Fibroblast of lung (primary cell): ENCODE measurements at places on chromosomes 6 and 20. TPM values are rescaled to one million over a fixed set of nuclear protein-coding genes. Genes with fewer than 3 reads are reported as not detected.
A peak's percentile ranks its signal among the peaks of the same experiment; 100 is the strongest.

Gene TCF21
- total RNA-seq, result 8.2 and 11.1 TPM in 2 replicates

Gene APOBEC2
- not detected in 2 replicates for total RNA-seq

Gene MEI4
- total RNA-seq, result not detected in 2 replicates

GRCh38 chr6:21831521-21832291 lies 238.2 kb downstream of the SOX4 start:
- H3K27me3 ChIP-seq, result no peaks in the 10 kb centered on the region
- H3K27ac ChIP-seq, result no peak overlapping the region
- peak; percentile 75 for DNase-seq
- no peaks in the 10 kb centered on the region for H3K36me3 ChIP-seq
- H3K4me1 ChIP-seq, result no peaks in the 10 kb centered on the region

- DNase-seq, result peak; percentile 93
- H3K36me3 ChIP-seq, result no peaks in the 10 kb centered on the region
- no peak overlapping the region for H3K27ac ChIP-seq
Measured at GRCh38 chr6:21396313-21396712, 197.2 kb upstream of the SOX4 start.
